ENCODE measurements at places on chromosomes 7 and 10.

DNA sequence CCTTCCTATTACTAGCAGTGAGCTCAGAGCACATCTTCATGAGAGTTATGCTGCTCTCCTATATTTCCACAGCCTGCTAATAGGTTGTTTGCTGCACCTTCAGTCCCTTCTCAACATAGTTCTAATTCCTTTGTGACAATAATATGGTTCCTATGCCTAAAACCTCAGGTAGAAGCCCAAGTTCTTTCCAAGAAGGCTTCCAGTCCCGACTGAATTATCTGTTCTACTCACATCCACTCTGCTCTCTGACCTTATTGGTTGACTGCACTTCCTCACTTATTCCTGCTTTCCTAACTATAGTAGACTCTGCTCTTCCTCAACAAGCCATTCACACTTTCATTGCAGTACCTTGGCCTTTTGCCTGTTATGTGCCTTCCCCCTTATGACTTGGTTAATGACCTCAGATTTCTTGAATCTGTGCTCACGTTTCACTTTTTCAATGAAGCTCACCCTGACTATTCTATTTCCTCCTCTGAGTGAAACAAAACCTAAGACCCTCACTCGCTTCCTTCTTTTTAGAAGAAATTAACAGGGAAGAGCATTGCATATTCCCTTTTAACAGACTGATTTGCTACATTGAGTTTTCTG is 132.7 kb downstream of the MDFIC start:
- DNase-seq = no peak

GRCh38 chr10:5644930-5645329 is 21.5 kb downstream of the ASB13 start:
- DNase-seq = no peak

DNA sequence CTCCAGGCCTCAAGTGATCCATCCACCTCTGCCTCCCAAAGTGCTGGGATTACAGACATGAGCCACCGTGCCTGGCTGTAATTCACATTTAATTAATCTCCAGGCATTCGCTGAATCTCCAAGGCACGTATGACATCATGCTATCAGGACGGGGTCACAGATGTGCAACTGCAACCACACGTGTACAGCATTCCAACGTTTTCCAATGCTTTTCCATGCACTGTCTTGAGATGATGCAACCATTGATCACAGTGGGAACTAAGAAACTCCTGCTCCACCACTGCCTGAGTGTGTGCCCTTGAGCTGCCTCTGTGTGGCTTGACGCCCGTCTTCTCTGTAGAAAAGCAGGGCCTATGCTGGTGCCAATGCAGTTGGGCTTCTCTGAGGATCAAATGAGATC is 119.8 kb upstream of the LYZL2 start:
- no peak for DNase-seq

- no peak for DNase-seq
These were observed 17.5 kb downstream of the DPY19L1 start for GRCh38 chr7:35019801-35020200.

- DNase-seq = no peak
These were observed 858.5 kb downstream of the KCNMA1 start for GRCh38 chr10:76778914-76779795.
